ENCODE measurements at places on chromosomes 4 and X.
A peak's percentile ranks its signal among the peaks of the same experiment; 100 is the strongest.

- DNase-seq = no peak
These were observed 120.2 kb upstream of the GK2 start for GRCh38 chr4:79528241-79528706.

- DNase-seq = no peak
These were observed 295.7 kb downstream of the PPARGC1A start for GRCh38 chr4:23594125-23594524.

- no peak for DNase-seq
These were observed 912.5 kb upstream of the TENM3 start for GRCh38 chr4:181330654-181331201.

DNA sequence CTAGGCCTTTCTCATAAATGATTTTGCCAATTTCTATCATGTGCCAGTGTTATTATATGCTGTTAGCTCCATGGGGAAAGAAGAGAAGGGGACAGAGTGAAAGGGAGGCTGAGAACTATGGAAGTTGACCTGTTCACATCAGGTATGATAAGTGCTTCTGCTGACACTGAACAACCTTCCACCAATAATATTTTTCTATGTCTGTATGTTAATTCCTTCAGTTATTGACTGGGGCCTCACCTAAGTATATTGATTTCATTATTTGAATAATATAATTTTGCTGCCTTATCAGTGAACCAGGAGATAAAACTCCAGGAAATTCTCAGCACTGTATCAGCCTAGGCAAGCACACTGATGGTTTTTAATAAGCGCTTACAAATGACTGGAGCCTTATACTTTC, 262.8 kb downstream of the SNCA start:
- DNase-seq = no peak

- DNase-seq = no peak
These were observed 131.6 kb upstream of the MED14 start for GRCh38 chrX:40866893-40867292.

- no peak for DNase-seq
These were observed 30.0 kb upstream of the RASSF6 start for GRCh38 chr4:73650250-73650649.

- no peak for DNase-seq
These were observed 29.3 kb downstream of the INTS12 start for GRCh38 chr4:105679186-105679585.

DNA sequence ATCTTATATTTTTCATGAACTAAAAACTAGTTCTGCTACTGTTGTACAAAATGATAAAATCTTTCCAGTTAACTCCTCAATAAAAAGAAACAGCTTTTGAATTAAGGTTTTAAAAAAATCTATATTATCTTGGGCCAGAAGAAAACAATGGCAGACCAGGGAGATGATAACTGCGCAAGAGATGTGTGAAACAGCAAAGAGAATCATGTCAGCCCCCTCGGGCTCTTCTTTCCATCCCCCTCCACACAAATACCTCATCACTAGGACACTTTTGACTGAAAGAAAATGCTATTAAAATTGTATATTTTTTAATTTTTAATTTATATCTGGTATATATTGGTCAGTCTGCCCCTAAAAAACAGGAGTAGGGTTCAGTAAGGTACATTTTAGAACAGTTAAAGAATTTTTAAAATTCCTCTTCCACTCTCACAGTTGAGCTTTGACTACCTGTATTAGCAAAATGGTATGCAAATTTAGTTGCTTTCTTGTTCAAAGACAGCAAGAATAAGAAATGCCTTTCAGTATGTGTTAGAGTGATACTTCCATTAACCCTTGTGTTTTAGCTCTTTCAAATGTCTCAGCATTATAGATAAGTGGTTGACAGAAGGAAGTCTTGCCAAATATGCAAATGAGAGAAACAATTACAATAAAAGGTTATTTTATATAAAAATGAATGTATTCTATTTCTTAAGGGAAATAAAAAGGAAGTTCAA, 36.4 kb upstream of the LCORL start:
- DNase-seq = no peak

GRCh38 chrX:13009273-13009672, 34.4 kb downstream of the TMSB4X start:
- peak; percentile 61 for DNase-seq

DNA sequence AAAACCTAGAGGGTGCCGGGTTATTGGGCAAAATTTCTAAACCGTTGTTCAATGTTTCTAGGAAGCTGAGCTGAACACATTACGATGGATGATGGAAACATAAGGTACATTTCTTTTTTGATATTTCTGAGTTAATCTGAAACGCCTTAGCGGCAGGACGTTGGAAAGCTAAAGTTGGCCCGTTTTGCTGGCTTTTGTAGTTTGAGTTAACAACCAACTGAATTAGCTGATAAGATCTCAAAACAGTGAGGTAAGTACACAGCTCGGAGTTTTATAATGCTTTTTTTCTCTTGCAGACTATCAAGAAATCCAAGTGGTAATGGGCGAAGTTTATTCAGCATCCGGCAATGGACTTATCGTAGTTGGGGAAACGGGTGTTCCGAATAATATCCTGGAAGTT, 73.5 kb downstream of the PRSS12 start:
- no peak for DNase-seq
